HS-27A (cell line): ENCODE measurements at places on chromosomes 2 and 18.

DNA sequence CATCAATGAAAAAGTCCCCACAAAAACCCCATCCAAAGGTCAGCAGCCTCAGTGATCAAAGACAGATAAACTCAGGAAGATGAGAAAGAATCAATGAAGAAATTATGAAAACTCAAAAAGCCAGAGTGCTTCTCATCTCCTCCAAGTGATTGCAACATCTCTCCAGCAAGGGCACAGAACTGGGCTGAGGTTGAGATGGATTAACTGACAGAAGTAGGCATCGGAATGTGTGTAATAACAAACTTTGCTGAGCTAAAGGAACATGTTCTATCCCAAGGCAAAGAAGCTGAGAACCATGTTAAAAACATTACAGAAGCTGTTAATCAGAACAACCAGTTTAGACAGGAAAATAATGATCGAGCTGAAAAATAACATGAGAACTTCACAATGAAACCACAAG, 442.8 kb upstream of the SYT4 start:
- DNase-seq, result peak; percentile 1

DNA sequence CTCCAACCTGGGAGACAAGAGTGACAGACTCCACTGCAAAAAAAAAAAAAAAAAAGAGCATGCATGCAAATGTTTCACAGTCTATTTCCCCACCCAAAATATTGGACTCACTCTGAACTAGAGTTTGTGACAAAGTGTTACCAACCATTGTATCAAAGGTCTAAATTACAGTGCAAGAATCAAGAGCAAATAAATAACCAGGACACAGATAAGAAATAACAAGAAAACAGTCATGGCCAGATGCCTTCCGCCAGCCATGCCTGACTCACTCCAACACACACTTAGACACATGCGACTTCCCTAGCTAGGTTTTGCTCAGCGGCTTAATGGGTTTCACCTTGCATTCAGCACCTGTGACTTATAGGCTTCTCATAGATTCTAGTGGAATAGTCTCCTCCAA, 62.8 kb downstream of the CYB5A start:
- no peak for DNase-seq

DNA sequence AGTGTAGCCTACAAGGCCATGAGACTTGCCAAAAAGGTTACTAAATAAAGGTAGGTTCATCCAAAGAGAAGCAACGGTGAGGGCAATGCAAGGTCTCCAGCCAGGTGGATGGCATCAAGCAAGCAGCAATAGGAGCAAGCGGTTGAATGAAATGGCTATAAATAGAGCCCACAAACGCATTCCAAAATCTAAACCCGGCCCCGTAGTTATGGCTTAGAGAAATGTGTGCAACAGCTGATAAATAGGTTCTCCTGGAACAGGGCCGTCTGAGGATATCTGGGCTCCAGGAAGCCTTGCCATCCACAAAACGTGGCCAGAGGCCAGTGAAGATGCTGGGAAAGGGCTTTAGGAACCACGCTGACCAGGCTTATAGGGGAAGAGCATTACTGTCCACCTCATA, 146.1 kb upstream of the PID1 start:
- no peak for DNase-seq

GRCh38 chr2:75555701-75556100, 5.0 kb downstream of the EVA1A start:
- DNase-seq, result no peak

DNA sequence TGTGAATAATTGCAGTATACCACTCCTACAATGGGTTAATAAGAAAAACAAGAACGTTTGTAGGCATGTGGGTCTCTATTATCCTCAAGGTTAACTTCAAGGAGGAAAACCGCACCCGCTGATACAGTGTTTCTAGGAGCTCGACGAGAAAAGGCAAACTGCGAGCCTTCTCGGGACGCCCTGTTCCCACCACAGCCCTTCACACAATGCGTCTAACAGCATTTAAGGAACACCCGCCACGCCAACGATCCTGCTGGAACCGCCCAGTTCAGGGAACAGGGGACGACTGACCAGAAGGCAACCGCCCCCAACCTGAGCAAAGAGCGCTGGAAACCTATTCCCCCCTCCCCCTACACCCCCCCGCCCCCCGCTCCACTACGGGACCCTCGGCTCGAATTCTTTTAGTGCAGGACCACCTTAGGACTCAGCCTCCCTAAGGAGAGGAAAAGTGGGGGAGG, 710 bp upstream of the TMSB10 start:
- peak; percentile 57 for DNase-seq

- no peak for DNase-seq
Measured at GRCh38 chr2:128090575-128090944, 440 bp upstream of the UGGT1 start.

- DNase-seq, result no peak
Measured at GRCh38 chr2:69781321-69782248, 39.7 kb downstream of the ANXA4 start.

DNA sequence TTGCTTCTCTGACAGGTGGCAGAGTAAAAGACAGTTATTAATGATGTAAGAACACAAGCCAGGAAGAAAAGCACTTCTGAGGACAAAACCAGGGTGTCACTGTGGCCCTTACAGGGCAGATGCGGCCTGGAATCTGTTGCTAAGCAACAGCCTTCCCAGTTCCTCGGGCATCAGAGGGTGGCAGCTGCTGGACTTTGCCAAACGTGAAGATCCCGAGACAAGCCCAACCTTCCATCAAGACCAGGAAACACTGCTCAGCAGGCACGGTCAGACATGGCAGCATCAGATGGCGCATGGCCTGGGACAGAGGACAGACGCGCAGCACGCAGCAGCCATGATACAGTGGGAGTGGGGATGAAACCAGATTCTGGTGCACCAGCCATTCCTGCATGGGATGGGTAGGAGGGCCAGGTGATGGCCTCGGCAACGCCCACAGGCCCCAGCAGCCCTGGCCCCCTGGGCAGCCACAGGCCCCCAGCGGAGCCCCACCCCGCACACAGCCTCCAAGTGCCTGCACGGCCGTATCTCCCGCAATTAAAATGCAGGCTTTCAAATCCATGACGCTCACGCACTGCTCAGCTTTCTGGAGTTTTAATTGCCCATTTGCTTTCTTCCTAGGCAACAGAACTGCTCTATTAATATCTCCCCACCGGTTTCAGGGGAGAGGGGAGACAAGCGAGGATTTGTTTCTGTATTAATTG, 89.0 kb downstream of the EIPR1 start:
- no peak for DNase-seq

GRCh38 chr2:224217233-224217961, 178.3 kb upstream of the SERPINE2 start:
- no peak for DNase-seq

DNA sequence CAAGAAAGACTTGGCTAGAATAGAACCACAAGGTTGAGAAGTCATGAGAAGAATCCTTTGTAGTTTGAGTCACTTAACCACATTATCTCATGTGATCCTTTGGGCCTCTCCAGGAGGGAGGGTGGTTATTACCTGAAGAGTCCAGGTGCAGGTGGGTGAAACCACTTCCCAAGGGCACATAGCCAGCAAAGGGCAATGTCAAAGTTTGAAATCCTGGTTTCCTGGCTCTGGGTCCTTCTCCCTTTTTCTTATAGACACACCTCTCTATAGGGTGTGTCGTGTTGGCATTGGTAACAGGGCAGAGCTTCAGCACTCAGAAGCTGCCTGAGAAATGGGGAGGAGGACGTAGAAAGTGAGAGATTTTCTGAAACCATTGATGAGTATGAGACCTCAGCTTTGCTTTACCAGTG, 137.9 kb downstream of the MGAT5 start:
- no peak for DNase-seq

GRCh38 chr2:127675331-127676261, at the start of gene LIMS2:
TSS of gene LIMS2 (minus strand) at chr2:127675530. CDS start at chr2:127675024, 506 bp downstream.
- DNase-seq, result peak; percentile 69

DNA sequence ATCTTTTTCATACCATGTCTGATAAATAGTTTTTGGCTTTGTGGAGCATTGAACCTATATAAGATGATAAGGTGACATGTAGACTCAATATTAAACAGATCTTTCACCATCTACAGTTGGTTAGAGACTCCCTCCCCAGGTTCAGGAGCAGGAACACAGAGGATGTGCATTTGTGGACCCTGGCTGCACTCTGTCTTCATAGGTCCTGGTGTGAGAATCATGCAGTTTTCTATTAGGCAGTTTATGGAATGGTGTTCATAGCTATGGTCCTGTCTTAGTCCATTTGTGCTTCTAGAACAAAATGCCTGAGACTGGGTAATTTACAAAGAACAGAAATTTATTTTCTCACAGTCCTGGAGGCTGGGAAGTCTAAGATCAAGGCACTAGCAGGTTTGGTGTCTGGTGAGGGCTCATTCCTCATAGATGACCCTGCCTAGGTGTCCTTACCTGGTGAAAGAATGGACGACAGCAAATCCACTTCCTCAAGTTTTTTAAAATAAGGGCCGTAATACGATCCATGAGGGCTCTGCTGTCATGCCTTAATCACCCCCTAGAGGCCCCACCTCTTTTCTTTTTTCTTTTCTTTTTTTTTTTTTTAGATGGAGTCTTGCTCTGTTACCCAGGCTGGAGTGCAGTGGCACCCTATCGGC, 35.3 kb upstream of the FAM98A start:
- DNase-seq, result no peak

DNA sequence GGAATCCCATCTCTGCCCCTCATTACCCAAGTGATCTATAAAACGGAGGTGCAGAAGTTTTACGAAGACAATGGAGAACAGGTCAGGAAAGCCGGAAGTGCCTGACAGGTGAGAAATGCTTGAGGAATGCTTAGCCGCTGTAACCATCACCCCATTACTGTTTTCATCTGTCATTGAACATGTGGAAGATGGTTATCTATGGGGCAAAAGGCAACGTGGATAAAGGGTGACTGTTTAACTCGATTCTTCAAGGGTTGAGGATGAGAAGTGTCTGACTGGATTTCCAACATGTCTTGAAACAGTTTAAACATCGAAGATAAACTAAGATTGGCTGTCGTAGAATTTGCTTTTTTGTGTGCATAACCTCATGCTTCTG, 17.3 kb downstream of the HK2 start:
- no peak for DNase-seq

DNA sequence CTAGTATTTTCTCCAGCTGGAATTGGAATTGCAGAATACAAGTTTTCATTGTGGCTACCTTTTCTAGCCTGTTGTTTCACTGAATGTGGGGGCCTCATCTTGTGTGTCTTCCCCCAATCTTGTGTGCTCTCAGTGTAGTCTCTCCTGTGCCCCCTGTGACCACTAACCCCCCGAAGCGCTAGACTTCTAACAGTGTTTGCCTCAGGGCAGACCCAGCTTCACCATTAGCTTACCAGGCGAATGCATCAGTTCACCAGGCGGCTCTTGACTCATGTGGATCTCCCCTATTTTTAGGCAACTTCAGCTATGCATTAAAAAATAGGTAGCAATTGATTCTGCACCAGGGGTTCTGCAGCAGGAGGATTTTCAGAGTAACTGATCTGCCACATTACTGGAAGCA, 376.2 kb upstream of the MEIS1 start:
- DNase-seq, result no peak

DNA sequence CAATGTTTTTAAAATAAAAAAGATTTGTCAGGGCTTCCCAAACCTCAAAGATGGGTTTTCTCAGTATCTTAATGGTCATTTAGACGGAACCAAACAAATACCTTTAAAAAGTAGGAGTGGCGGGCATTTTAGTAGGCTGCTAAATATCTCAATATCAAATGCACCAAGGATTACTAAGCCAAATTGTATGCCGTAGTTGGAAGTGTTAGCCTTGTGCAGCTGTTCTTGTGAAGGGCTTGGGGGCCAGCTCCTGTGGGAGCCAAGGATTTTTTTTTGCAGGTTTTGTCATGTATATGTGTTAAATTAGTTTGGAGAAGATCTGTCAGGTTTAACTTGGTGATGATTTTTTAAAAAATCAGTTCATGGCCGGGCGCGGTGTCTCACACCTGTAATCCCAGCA, 52.1 kb downstream of the ACTR2 start:
- no peak for DNase-seq

- peak; percentile 64 for DNase-seq
Measured at GRCh38 chr18:3450012-3450798, at the start of gene TGIF1. TSS of gene TGIF1 (plus strand) at chr18:3450172. CDS start at chr18:3450490, 318 bp downstream.

DNA sequence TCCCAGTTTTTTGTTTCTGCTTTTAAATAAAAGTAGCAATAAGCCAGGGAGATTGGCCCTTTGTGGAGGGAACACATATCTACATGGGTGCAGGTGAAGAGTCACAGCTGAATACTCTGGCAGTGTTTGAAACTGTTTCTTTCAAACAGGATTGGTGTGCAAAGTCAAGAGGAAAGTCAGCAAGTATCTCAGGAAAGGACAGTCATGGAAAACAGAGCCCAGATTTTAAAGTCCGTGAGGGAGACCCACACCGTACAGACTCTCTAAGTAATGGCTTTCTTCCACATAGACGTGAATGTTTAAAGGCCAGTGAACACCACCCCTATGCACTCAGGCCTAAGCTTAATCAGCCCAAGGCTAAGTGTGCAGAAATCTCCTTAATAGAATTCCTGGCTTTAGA, 95.3 kb downstream of the GFPT1 start:
- no peak for DNase-seq

DNA sequence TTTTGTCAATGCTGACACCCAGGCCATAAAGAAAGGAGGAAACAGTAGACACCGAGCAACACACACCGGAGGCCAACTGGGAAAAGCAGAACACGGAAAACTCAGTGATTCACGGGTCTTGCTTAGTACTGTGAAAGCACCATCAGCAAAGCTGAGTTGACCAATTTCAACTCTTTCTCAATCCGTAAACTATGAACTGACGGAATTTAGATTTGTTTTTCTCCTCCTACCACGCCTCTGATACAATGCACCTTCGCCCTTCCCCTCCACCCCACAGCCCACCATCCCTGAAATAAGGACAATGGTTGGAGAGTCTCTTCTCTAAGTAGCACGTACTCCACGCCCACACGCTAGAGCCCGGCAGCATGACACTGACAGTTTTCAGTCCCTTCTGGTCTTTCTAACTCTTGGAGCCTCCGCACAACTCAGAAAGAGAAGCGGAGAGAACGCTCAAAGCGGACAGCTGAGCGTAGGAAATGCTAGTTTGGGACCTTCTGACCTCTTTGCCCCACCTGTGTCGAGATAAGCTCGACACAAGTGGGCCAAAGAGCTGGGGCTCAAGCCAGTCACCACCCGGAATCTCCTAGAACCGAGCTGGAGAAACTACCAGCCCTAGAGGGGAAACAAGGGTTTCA, 669 bp downstream of the LNPK start:
- DNase-seq, result peak; percentile 31

DNA sequence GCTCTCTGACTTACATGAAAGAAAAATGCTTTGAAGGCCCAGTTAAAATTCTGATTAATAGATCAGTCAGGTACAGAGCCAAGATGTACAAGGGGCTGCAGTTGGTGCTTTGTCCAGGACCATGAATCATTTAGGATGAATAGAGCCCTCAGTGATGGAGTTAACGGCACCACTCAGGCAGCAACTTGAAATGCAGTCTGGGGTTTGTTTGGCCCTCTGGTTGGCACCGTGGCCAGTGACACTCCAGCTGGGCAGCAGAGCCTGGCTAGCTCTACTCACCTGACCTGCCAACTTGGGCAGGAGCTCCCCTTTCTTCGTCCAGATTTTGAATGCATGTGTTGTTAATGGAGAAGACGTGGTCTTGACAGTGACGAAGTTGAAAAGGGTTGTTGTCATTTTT, 493.0 kb upstream of the ACVR2A start:
- DNase-seq, result no peak

DNA sequence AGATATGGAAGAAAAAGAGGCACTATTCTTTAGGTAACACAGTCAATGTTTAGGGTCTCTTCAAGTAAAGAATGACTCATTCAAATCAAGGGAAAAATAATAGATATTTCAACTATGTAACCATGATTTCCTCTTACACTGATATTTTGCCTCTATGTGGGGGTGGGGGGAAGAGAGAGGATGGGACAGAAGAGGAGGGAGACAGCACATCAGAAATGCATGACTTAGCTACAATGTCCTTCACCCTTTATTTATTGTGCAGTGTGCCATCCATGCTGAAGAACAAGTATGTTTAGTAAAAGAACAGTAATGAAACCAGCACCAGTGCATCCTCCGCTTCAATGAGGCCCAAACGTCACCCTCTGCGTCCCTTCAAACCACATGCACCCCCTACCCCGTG, 204.8 kb downstream of the HDAC4 start:
- DNase-seq, result no peak
